ENCODE measurements at places on chromosomes 5 and 9. TPM values are rescaled to one million over a fixed set of nuclear protein-coding genes. Genes with fewer than 3 reads are reported as not detected.

DNA sequence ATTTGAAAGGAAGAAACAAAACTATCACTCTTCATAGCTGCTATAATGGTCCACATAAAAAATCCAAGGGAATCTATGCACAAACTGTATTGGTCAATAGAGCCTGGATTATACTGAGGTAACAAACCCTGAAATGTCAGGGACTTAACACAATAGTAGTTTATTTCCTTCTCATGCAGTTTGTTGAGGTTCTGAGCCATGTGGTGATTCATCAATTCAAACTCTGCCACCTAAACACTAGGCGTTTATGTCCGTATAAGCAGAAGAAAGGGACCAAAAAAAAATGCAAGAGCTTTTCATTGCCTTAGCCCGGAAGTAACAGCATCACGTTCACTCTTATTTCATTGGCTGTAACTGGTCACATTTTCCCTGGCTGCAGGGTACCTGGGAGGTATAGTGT, 464.7 kb downstream of the ZSWIM6 start:
- no peak for DNase-seq

MACIR gene
- total RNA-seq, result 5.0 TPM

- DNase-seq, result peak; percentile 75
These were observed 122.8 kb downstream of the ARHGEF28 start for GRCh38 chr5:73748510-73749400.

TRUB2 gene
- 23.0 TPM for total RNA-seq

- no peak for DNase-seq
These were observed 36.5 kb upstream of the NTNG2 start for GRCh38 chr9:132125361-132125760.

All from left cardiac atrium (tissue), 4 donors.